Hypothalamus (tissue), 51 donors: ENCODE measurements at places on chromosomes 5 and 9.

DNA sequence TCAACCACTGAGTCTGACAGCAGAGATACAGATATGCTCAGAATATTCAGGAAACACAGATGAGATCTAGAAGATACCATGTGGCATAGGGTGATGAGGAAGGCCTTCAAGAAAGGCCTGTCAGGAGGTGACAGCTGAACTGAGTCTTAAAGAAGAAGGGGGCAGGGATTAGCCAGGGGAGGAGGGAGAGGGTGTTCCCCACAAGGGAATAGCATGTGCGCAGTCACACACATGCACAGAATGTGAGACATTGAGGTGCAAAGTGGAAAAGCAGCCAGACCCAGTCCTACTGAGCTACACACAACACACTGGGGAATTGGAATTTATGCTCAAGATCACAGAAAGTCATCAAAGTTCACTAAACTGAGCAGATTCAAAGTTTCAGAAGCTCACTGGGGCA lies 3.0 kb upstream of the SLC25A48 start:
- no peak for DNase-seq

DNA sequence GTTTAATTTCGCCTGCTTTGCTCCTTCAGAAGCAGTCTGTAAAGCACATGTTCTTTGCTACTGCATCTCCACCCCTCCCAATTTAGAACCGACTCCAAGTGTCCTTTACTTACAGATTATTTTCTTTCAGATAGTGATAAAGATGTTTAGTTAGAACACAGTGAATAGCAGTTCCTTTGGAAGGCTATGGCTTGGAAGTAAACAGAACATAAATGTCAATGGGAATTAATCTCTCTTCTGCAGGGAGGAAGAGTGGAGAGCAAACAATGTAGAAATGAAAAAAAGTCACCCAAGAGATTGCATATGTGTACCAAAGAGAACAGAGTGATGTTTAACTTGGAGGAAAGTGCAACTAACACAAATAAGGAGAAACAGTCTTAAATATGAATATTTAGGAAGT lies 4.2 kb upstream of the CARTPT start:
- DNase-seq: no peak

DNA sequence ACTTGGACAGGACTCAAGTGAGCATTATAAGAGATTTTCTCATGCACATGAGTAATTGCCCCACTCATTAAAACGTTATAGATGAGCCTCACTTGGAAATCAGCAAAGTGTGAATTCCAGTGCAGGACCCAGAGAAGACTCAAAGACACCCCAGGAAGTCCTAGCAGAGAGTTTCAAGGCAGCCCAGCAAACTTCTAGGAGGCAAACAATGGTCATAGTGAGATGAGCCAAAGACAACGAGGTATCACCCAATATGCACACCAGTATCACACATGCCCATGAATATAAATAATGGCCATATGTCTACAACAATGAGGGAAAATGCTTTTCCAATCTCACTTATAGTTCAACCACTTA lies 245.9 kb downstream of the ACTL7B start:
- no peak for DNase-seq

DNA sequence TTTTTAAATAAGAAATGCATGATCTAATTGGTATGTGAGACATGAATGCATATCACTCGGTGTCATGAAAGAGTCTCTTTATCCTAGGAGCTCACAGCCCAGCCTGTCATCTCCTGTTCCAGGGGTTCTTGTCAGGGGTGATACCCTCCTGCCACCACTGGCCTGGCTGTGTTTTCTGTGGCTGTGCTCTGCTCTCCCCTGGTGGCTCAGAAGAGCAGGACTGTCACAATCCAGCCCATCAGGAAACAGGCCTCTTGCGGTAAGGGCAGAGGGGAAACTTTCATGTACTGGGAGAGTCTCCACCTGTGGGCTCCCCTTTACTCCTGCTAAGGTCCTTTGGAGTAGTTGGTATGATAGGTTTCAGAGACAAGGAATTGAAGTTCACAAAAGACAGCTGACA lies 240.2 kb upstream of the GLRA1 start:
- DNase-seq: no peak

DNA sequence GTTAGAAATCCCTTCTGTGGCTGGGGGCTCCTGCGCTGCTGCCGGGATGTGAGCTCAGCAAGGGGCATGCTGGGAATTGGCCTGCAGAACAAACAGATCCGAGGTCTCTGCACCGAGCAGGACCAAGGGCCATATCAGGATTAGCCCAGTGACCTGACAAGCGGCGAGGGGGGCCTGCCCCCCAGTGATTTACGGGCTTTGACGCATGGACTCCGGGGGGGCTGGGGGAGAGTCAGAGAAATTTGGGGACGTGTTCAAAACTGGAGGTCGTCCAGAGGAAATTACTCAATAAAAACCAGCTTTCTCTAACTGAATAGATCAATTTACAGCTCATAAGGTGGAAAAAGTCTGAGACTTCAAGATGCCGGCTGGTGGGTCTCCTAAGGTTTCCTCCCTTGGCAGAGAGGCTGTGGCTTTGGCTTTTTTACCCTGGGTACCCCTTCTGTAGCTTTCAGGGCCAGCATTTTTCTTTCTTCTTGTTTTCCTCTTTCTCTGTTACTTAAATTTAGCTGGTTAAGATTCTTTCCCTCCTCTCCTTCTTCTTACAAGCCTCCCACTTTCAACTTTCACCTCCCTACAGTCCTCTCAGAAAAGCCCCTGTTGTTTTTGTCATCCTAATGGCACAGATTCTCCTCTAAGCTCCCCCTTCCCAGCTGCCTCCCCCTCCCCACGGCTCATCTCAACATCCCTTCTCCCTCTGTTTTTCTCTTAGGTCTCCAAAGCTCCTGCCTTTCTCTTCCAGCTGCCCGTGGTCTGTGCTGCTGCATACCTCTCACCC lies 551.0 kb downstream of the CCDC171 start:
- DNase-seq: no peak

DNA sequence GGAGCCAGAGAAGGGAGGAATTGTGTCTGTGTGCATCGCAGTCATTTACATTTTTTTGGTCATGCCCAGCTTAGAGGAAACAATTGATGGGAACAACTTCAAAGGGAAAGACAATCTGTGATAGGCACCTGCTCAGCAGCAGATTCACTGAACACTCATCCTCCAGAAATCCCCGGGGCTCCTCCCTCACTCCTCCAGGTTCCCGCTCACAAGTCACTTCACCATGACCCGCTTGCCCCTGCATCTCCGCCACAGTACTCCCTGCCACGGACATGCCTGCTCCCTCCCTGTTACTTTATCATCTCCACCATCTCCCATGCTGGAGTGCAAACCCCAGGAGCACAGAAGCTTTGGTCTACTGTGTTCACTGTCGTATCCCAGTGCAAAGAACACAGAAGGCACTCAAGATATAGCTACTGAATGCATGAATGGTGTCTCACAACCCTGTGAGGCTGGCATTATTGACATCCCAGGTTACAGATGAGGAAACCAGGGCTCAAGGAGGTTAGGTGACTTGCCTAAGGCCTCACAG lies 16.2 kb downstream of the LHX6 start:
- DNase-seq: no peak

DNA sequence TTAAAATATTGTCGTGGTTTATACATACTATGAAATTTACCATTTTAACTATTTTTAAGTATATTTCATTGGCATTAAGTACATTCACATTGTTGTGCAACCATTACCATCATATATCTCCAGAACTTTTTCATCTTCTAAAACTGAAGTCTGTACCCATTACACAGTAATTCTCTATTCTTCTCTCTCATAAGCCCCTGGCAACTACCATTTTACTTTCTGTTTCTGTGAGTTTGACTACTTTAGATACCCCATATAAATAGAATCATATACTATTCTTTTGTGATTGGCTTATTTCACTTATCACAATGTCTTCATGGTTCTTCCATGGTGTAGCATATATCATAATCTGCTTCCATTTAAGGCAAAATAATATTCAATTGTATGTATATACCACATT lies 30.3 kb downstream of the NDUFS4 start:
- DNase-seq: no peak

GRCh38 chr9:7788772-7789171 lies 10.8 kb downstream of the DMAC1 start:
- peak; percentile 12 for DNase-seq

GRCh38 chr5:96433066-96433447 lies at the start of gene PCSK1:
TSS of gene PCSK1 (minus strand) at chr5:96433248. CDS start at chr5:96433042, 206 bp downstream.
- no peak for DNase-seq
